Stimulated activated CD8-positive, alpha-beta memory T cell treated with anti-CD3 and anti-CD28 coated beads, Interleukin-7, amount 100 ng/mL, for 24 hours (primary cell): ENCODE measurements at places on chromosomes 7 and 10.

- DNase-seq = no peak
These were observed 261.8 kb downstream of the PAXIP1 start for GRCh38 chr7:154741131-154741530.

DNA sequence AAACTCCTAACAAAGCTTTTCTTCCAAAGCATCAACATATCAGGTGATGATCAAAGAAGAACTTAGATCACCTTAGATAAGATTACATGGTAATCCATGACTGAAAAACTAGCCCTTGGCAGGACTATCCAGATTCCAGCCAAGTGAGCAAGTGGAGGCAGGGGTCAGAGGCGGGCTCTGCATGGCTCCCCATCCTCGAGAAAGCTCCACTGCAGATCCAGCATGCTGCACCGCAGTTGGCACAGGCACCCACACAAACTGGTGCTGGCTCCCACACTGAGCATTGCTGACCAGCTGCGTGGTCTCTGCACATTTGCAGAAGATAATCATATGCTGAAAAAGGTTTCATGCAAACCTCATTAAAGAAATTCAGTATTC, 10.1 kb downstream of the PSAP start:
- no peak for DNase-seq

GRCh38 chr10:84789026-84789425, 460.6 kb downstream of the CCSER2 start:
- DNase-seq = no peak

DNA sequence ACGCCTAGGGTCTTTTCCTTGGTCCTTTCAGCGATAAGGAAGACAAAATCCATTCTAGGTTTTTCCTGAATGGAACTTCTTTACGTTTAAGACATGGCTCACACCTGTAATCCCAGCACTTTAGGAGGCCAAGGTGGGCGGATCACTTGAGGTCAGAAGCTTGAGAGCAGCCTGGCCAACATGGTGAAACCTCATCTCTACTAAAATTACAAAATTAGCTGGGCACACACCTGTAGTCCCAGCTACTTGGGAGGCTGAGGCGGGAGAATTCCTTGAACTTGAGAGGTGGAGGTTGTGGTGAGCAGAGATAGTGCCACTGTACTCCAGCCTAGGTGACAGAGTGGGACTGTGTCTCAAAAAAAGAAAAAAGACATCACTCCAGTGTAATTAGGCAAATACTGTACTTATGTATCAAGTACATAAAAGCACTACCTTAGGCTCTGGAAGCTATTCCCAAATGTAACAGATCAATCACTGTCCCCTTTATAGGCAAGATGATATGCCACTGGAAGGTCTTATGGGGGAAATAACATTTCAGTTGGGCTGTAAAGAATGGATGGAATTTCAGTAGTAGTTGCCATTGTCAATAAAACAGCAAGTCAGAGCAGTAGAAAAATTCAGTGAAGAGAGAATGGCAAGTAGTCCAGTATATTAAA, 5.7 kb downstream of the STK17A start:
- no peak for DNase-seq

GRCh38 chr10:21899736-21900135, 103.8 kb downstream of the DNAJC1 start:
- DNase-seq = no peak

DNA sequence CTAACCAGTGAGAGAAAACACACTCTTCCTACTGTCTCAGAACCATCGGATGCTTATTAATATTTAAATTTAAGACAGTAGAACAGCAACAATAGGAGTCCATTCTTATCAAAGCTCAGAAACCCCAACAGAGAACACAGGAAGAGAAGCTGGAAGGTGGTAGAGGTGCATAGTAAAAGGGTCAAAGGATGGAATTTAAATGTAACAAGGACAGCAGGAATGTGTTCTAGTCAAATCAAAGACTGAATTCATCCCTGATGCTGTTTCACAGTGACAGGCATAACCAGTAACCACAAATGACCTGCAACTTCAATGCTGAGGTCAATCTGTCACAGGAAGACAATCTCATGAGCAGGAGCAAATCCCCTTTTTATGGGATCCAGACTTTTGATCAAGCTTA, 1259.7 kb downstream of the XPNPEP1 start:
- DNase-seq = no peak

DNA sequence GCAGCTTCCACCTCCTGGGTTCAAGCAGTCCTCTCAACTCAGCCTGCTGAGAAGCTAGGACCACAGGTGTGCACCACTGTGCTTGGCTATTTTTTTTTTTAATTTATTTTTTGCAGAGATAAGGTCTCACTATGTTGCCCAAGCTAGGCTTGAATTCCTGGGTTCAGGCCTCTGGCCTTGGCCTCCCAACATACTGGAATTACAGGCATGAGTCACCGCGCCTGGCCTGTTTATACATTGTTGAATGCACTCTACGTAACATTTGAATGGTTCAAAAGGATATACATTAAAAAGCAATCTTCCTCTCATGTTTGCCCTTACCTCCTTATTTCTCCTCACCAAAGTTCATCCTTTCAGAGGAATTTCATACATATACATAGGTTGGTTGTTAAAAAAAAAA, 7.2 kb upstream of the SNX10 start:
- DNase-seq = no peak

- DNase-seq = no peak
These were observed 18.6 kb downstream of the PFKP start for GRCh38 chr10:3085785-3086567.

GRCh38 chr7:51067757-51068156, 248.9 kb downstream of the COBL start:
- peak; percentile 9 for DNase-seq

GRCh38 chr7:49707891-49708290, 65.5 kb upstream of the VWC2 start:
- DNase-seq = no peak

GRCh38 chr7:11436316-11436715, 395.7 kb downstream of the THSD7A start:
- no peak for DNase-seq

DNA sequence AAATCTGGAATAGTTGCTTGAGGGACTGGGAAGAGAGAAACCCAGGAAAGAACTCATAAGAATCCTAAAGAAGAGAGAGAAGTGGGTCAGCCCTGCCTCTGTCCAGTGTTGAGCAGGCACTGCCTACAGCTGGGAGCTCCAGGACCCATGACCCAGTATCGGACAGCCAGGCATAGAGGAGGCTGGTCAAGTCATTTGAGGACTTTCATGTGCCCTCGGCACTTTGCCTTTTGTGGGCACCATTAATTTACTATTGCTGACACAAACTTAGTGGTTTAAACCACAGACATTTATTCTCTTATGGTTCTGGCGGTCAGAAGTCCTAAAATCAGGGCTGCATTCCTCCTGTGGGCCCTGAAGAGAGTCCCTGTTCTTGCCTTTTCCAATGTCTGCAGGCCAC, 60.3 kb downstream of the CPXM2 start:
- DNase-seq = no peak

- DNase-seq = no peak
These were observed 11.2 kb downstream of the C10orf120 start for GRCh38 chr10:122688293-122688989.
